ENCODE measurements at places on chromosomes 11 and 22.

GRCh38 chr22:32882774-32883530, 81.4 kb downstream of the TIMP3 start:
- DNase-seq = no peak

GRCh38 chr11:35324183-35324886, 95.0 kb downstream of the SLC1A2 start:
- no peak for DNase-seq

DNA sequence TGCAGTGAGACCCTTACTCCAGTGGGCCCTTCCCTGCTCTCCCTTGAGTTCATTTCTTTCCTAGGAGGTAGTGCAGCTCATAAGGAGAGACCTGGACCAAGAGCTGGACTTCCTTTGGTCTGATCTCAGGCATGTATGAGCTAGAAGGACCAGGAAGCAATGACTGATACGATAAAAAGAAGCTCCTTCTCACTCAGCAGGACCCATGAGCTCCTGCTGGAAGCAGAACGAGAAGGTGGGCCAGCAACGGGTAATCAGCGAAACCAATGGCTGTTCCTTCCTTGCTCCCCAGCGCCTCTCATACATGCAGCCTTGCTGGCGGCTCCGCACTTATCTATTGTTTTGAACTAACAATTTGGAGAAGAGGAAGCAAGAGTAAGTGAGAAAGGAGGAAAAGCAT, 56.8 kb downstream of the RPUSD4 start:
- no peak for DNase-seq

- DNase-seq = no peak
Measured at GRCh38 chr22:32697331-32697995, 104.0 kb upstream of the TIMP3 start.

GRCh38 chr22:19005905-19006304, 69.8 kb upstream of the PRODH start:
- no peak for DNase-seq

DNA sequence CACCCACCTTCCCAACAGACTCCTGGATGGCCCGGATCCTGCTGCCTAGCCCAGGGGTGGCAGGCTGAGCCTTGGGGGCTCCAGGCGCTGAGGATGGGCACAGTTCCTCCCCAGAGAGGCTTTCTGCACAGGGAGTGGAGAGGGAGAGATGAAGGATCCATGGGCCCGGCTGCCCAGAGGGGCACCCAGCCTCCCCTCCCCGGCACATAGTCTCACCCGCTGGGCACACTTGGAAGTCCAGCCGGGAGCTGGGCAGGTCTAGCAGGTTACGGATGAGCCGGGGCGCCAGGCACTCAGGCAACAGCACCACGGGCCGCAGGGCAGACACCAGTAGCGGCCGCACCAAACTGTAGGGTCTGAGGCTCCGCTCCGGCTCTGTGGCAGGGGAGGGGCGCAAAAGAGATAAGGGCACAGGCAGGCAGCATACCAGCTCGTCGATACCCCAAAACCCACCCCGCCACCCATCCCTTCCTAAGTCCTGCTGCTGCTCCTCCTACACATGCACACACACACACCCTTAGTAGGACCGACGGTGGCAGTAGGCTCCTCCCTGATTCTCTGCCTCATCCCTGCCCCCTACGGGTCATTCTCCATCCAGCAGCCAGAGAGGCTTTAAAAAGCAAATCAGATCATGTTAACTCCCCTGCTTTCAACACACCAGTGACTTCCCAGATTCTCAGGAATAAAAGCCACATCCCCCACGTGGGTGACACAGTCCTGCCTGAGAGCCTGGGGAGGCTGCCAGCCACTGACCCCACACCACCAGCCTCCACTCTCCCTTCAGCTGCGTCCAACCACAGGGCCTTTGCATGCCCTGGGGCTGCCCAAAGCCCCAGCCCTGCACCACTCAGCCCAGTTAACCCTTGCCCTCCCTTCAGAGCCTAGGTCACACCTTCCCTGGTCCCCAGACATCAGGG, 6.5 kb upstream of the MFNG start:
- no peak for DNase-seq

GRCh38 chr11:72040491-72041363, 39.6 kb downstream of the NUMA1 start:
- peak; percentile 97 for DNase-seq

- peak; percentile 83 for DNase-seq
Measured at GRCh38 chr11:3859373-3859881, 4.0 kb downstream of the STIM1 start.

DNA sequence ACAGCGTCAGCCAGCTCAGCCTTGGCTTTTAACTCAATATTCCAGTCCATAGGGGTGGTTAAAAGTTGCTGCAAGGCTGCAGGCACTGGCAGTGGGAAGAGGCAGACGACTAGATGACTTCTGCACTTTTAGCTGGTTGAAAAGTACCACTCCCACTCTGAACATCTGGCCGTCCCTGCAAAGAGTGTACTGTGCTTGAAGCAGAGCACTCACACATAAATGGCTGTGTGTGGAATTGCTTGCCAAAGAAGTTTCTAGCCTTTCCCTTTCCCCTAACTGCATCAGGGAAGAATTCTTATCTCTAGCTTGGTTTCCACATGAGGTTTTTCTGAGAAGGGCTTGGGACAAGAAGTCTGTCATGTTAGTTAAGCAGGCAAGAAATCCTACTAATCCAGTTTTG, 5.1 kb upstream of the PHLDB1 start:
- DNase-seq = peak; percentile 67

DNA sequence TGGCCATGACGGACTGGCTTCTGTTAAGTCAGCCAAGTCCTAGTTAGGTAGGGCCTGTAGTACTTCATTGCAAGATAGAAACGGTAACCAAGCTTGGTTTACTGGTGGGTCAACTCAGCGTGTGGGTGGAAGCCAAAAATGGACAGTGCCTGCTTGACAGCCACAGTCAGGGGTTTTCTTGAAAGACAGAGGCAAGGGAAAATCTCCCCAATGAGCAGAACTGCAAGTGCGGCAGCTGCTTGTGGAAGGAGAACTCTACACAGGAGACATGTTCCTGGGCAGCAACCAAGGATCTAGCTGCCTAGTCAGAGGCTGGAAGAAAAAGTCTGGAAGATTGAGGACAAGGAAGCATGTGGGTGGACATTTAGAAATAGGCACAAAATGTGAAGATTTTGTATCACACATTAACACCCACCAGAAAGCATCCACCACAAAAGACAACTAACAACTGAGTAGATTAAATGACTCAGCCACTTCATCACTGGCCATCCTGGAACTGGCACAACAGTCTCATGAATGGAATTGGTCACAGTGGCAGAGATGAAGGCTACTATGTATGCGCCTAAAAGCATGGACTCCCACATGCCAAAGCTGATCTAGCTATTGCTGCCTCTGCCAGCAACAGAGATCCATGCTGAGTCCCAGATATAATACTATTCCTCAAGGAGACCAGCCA, 40.9 kb upstream of the SCUBE2 start:
- DNase-seq = no peak

DNA sequence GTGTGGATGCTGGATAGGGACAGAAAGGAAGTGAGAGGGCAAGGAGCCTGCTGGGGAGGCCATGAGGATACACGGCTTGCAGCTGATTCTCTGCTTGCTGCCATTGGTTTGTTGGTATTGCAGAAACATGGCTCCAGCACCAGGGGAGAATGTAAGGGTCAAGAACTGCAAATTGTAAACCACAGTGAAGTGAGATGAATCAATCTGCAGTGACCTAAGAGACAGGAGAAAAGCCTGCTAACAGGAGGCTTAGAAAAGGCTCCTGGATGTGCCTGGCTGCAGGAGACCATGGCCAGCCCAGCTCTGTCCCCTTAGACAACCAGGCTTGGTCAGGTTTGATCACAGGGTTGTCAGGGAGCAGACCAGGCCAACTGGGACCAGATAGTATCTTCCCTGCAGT, 233.7 kb upstream of the CADM1 start:
- DNase-seq = no peak

DNA sequence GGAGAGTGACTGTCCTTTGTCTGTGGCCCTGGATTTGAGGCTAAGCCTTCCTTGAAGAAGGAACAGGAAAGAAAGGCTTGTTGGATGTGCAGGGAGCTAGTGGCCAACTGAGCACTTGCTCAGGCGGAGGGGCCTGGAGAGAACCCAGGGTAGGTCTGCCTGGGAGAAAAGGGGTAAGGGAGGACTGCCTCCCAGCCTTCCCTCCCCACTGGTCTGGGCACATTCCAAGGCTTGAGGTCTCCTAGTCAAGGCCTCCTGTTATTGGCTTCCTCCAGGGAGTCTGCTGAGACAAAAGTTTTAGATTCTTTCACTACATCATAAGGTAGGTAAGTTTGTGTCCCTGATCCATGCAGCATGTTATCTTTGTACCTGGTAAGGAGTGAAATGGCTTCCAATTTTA, 15.2 kb downstream of the KCNQ1OT1 start:
- DNase-seq = no peak

- no peak for DNase-seq
Measured at GRCh38 chr11:117019871-117020270, 78.4 kb downstream of the SIK3 start.

DNA sequence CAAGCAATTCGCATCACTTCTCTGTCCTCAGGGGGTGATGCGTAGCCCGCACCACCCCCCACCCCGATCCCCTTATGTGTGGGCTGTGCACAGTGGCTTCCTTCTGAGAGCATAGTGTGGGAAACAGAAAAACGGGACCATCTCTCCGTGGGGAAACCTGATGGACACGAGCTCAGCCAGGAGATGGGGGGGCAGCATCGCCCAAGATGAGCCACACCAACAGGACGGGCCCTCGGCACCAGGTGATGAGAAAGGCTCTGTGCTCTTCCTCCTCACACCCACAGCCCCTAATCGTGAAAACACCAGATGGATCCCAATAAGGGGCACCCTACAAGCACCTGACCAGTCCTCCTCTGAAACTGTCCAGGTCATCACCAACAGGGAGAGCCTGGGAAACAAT, 153.6 kb downstream of the SHANK2 start:
- DNase-seq = no peak

- no peak for DNase-seq
Measured at GRCh38 chr22:27004434-27004833, 347.0 kb downstream of the MIAT start.

DNA sequence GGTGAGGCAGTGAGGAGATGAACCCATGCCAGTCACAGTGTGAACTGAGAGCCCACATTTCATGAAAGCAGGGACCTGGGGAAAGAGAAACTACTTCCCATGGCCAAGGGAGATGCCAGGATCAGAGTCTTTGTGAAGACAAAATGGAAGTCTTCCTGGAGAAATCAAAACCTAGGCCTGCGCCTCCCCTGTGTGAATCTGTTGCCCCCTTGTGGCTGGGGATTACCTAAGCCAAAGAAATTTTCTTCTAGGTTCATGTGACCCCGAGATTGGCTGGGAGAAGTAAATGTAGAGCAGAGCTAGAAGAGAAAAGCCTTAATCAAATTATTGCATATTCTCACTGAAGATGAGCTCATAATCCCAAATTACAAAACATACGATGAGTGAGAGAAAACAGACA, 1075.3 kb downstream of the TBC1D22A start:
- DNase-seq = no peak

DNA sequence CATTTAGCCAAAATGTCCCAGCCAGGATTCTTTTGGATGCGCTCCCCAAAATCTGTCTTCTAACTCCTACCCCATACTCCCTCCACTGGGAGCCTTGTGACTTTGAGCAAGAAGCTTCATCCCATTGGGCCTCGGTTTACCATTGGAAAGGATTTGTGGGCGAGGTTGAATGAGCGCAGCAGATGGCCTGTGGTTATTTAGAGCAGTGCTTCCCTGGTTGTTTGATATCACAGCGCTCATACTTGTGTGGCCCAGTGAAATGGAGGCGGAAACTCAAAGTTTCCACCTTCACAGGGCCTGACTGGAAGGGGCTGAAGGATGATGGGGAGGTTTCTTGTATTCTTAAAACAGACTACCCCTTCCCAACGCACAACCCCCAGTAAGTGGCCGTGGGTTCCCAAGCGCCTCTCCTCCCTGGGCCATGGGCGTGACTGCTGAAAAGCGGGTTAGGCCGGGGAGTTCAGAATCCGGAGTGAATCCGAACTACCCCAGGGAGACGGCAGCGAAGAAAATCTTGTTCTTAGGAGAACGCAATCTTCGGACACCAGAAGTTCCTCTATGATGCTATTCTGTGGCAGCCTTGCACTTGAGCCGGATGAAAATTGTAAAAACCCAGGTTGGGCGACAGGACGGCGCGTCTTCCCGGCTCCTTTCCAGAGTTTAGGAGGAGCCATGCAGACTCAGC, 1.2 kb upstream of the ATF4 start:
- DNase-seq = no peak

GRCh38 chr11:11171854-11172253, 181.2 kb downstream of the CSNK2A3 start:
- no peak for DNase-seq

GRCh38 chr22:20799449-20799848, 25.5 kb downstream of the SERPIND1 start:
- DNase-seq = no peak

DNA sequence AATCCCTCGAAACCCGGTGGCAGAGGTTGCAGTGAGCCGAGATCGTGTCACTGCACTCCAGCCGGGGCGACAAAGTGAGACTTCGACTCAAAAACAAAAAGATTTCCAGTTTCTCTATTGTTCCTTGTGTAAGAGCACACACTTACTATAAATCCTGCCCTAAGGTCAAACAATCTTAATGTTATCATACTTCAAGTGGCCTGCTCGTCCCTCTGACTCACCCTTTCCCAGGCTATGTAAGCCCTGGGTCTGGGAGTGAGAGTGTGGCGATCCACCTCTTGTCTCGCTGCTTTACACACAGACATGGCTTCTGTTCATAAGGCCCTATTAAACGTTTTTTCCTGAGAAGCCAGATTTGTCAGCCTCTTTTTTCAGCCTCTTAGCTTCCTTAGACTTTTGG, 24.4 kb upstream of the A4GALT start:
- DNase-seq = no peak
